ENCODE measurements at places on chromosomes 1 and 21. TPM values are rescaled to one million over a fixed set of nuclear protein-coding genes. Genes with fewer than 3 reads are reported as not detected.

Gene INKA2
- 2.0 TPM for polyA plus RNA-seq

Gene CFAP107
- polyA plus RNA-seq = not detected

Gene TRNP1
- polyA plus RNA-seq = 0.55 TPM

Gene LCE3E
- not detected for polyA plus RNA-seq

Gene PCSK9
- not detected for polyA plus RNA-seq

Gene LIN28A
- polyA plus RNA-seq = not detected

Gene DAB1
- polyA plus RNA-seq = not detected

Gene CATSPERE
- polyA plus RNA-seq = not detected

Gene OR2L2
- not detected for polyA plus RNA-seq

Gene A3GALT2
- polyA plus RNA-seq = not detected

Gene TCHH
- polyA plus RNA-seq = not detected

Gene GREM2
- polyA plus RNA-seq = not detected

Gene CLCN6
- polyA plus RNA-seq = 22.7 TPM

Gene TXNIP
- polyA plus RNA-seq = 3,324 TPM

Gene S100A5
- polyA plus RNA-seq = not detected

Gene LMX1A
- polyA plus RNA-seq = not detected

Gene SYCP1
- polyA plus RNA-seq = not detected

Gene DSCAM
- polyA plus RNA-seq = not detected

Gene TTC24
- polyA plus RNA-seq = 0.31 TPM

Gene TRIM17
- polyA plus RNA-seq = not detected

Gene HCN3
- 2.3 TPM for polyA plus RNA-seq

Gene TBX19
- 1.6 TPM for polyA plus RNA-seq

Gene AADACL4
- polyA plus RNA-seq = not detected

Gene CD34
- not detected for polyA plus RNA-seq

Gene HPCA
- polyA plus RNA-seq = not detected

Gene FBXO2
- not detected for polyA plus RNA-seq

Gene FGR
- 371 TPM for polyA plus RNA-seq

Gene TRPM2
- polyA plus RNA-seq = 7.6 TPM

Gene CRP
- not detected for polyA plus RNA-seq

Gene AMY1C
- not detected for polyA plus RNA-seq

Gene DCDC2B
- polyA plus RNA-seq = not detected

Gene CLDN17
- not detected for polyA plus RNA-seq

Gene WDR4
- 2.9 TPM for polyA plus RNA-seq

Gene KRTAP21-2
- not detected for polyA plus RNA-seq

Gene AMPD1
- not detected for polyA plus RNA-seq

Gene RGS13
- polyA plus RNA-seq = not detected

Gene PPFIA4
- polyA plus RNA-seq = 0.97 TPM

Gene KAZN
- not detected for polyA plus RNA-seq

Gene LCE1A
- not detected for polyA plus RNA-seq

Gene CLDN19
- not detected for polyA plus RNA-seq

Gene GJB5
- not detected for polyA plus RNA-seq

Gene NR1I3
- polyA plus RNA-seq = not detected

Gene ZBTB8A
- 0.08 TPM for polyA plus RNA-seq

Gene SLC22A15
- polyA plus RNA-seq = 4.5 TPM

Gene ATP1A4
- 1.00 TPM for polyA plus RNA-seq

Gene HES3
- not detected for polyA plus RNA-seq

Gene ZSWIM5
- polyA plus RNA-seq = not detected

Gene PTPN22
- polyA plus RNA-seq = 43.7 TPM

Gene DNALI1
- polyA plus RNA-seq = not detected

Measured in CD14-positive monocyte (primary cell).